ENCODE measurements at places on chromosomes 12 and 14. TPM values are rescaled to one million over a fixed set of nuclear protein-coding genes. Genes with fewer than 3 reads are reported as not detected.

The PAX9 gene
- polyA plus RNA-seq: not detected

The SIX6 gene
- not detected for polyA plus RNA-seq

The LRRC43 gene
- not detected for polyA plus RNA-seq

The ZBTB42 gene
- polyA plus RNA-seq: 1.2 TPM

The RASSF9 gene
- polyA plus RNA-seq: not detected

The FGF6 gene
- not detected for polyA plus RNA-seq

The BDKRB2 gene
- not detected for polyA plus RNA-seq

The TMTC1 gene
- not detected for polyA plus RNA-seq

- DNase-seq: no peak
These were observed 16.6 kb upstream of the MCRS1 start for GRCh38 chr12:49584591-49584990.

DNA sequence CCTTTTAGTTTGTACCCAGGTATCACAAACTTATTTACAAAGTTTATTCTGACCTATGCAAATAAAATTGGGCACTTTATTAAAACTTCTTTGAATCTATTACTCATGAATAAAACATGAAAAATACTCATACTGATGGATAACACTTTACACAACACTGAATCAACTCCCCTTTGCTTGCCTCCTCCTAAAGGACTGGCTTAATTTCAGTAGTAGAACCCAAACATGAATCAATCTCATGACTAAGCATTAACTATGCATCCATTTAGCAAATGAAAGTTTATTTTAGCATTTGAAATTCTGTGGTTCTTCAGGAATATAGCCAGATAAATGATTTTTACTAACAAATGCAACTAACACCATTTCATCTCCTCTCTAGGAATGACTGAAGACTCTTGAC lies 32.4 kb downstream of the DENND5B start:
- DNase-seq: no peak

DNA sequence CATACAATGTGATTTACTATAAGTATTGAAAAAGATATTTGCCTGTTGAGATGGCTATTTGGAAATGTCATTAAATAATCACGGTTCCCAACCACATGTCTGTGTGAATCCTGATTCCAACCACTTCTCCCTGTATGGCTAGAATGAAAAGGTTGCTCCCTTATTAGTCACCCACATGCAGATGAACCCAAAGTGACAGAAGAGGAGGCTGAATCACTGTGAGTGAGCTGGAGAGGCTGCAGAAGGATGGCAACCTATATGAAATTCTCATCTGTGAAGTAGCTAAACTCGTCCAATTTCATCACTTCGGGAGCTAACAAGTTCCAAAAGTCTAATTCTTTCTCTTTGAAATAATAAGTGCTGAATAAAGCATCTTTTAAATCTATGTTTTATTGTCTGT lies 300.5 kb downstream of the PRKD1 start:
- no peak for DNase-seq

DNA sequence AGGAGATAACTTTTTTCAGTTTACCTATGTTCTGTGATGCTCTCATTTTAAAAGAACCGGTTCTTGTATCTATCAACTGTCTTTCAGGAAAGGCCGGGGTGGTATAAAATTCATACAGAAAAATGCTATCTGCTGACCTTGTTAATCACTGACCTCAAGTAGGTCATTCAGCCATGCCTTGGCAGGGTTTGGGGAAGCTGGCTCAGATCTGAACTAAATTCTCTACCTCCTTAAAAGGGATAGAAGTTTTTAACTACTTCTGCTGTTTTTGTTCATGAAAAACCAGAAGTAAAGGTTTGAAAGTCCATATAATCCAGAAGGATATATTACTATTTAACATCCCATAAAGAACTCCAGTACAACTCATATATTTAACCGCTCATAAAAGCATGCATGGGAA lies 10.1 kb downstream of the MYRFL start:
- DNase-seq: no peak

DNA sequence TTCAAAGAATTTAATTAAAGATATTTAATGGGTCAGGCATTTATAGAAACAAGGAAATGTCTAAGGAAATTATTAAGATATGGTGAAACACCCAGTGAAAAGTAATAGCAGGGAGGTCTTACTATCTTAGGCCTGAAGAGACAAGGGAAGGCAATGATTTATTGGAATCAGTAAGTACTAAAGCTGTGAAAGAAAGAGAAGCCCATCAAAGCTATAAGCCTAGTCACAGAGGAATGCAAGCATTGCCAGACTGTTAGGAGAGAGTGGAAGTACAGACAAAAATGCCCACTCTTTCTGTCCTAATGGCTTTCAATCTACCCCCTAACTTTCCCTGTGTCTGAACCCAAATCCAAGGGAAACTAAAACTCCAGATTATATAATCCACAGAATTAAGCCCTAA lies 69.2 kb upstream of the PIK3C2G start:
- DNase-seq: no peak

GRCh38 chr14:81234278-81234677 lies 13.5 kb upstream of the GTF2A1 start:
- no peak for DNase-seq

DNA sequence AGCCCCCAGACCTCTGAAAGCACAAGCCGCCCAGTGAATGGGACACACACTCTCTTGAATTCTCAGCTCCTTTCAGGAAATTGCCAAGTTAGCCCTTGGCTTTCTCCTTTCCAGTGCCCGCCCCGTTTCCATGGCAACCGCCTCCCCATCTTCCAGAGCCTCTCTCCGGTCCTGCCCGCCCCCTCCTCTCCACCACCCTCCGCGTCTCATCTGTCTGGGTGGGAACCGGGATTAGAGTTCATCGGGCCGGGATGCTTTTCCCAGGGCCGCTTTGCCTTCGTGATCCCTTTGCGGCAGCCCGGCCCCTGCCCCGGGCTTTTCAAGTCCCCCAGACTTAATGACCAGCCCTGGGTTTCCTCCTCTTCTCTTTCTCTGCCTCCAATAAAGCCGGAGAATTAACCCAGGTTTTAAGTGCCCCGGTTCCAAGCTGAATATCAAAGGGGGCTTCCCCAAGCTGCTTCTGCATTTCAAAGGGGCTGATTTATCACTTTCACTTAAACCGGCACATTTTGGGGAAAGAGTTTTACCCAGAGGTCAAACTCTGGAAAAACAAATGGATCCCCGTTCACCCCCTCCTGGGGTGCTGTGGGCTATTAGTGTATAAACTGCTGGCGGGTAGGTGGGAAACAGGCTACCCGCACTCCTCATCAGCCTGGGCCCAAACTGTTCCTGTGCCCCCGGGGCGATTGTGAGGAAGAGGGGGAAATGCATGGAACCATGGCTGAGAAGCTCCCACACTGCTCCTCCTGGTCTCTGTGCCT lies 101.7 kb downstream of the ZFP36L1 start:
- DNase-seq: peak; percentile 18

DNA sequence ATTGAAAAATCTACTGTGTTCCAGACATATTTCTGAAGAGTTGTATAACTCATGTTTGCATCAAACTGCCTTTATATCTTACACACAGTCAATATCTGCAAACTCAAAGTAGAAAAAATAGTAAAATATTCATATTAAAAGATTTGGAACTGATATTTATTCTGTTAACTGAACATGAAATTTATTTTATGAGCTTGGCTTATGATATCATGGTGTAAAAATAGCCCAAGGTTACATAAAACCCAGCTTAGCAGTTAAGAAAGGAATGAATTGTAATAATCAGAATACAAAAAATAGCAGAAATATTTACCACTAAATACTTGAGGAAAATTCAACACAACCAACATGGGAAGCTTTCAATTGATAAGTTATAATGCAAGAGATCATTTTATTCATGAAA lies 367.9 kb downstream of the FLRT2 start:
- no peak for DNase-seq

GRCh38 chr14:27605282-27605681 lies 1007.4 kb upstream of the NOVA1 start:
- no peak for DNase-seq

- no peak for DNase-seq
These were observed 21.5 kb upstream of the YARS2 start for GRCh38 chr12:32777159-32777558.

- peak; percentile 11 for DNase-seq
These were observed 17.7 kb upstream of the C1S start for GRCh38 chr12:7042842-7043241.

- no peak for DNase-seq
These were observed 358.5 kb upstream of the SFSWAP start for GRCh38 chr12:131352296-131352900.

DNA sequence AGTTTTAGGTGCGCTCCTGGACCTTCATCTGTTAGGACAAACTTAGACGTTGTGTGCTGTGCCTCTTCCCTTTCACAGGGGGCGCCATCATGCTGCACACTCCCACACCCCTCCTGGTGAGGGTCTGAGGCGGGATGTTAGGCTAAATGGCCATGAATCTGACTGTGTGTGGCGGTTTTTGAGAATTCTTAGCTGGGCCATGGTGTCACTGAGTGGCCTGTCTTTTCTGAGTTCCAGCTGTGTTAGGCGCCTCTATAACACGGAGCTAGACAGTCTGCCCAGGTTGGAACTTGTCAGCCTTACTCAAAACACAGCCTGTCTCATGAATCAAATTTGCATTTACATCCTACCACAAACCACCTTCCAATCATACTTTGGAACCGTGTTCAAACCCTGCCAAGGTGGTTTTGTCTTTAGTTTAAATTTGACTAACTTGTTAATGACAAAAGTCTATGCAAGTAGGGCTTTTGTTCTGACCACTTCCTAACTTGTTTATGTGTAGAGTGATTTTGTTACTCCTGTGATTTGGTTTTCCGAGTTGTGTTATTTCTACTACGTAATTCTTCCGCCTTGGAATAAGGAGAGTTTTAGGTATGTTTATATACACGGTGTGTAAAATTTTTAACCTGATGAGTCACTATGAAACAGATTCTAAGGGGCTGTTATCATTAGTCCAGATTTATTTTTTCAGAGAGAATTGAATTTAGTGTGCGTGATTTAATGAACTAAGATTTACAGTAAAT lies 19.6 kb downstream of the ACVR1B start:
- peak; percentile 34 for DNase-seq

- DNase-seq: no peak
These were observed 41.3 kb downstream of the LMO3 start for GRCh38 chr12:16564675-16565074.

DNA sequence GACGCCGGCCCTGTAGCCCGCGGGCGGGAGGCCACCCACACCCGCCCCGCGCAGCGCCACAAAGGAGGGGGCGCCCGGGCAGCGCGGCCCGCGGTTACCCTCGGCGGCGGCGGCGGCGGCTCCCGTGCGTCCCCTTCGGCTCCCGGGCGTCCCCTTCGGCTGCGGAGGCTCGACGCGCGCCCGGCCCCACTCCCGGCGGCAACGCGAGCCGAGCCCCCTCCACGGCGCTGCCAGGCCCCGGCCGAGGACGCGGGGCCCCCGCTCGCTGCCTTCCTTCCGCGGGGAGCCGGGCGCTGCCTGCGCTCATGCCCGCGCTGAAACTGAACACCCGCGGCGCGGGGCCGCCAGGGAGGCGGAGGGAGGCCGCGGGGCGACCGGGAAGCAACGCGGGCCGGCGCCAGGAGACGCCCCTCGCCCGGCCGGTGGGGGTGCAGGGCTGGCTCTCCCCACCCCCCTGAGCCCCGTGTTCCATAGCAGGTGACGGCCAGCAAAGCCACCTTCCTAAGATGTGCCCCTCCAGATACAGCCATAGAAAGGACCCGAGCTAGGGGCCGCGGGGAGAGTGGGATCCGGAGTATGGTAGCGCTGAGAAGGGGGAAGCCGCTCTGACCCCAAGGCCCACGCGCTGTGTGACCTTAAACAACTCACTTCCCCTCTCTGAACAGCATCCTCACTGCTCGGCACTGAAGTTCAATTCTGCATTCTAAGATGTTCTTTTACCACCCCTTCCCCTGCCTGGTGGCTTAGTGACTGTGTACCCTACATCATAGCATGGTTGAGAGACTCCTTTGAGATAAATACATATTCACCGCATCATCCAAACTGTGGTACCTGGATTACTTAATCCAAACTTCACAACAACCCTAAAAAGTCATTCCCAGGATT lies 42.8 kb downstream of the KDM2B start:
- peak; percentile 39 for DNase-seq

DNA sequence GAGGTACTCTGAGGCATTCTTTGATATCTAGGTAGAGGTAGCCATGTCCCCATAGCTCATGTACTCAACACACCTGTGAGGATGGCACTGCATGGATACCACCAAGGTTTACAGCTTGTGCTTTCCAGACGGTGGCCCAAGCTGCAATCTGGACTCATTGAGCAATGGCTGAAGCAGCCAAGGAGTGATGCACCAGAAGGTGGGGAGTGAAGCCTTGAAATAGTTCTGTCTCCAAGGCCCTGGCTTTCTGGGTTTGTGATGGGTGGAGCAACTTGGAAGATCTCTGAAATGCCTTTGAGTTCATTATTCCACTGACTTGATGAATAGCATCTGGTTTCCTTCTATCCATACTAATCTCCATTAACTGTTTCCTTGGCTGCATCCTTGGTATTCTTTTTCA lies 290.0 kb upstream of the NOVA1 start:
- no peak for DNase-seq

GRCh38 chr12:13211859-13212664 lies 15.5 kb downstream of the EMP1 start:
- peak; percentile 61 for DNase-seq

- DNase-seq: peak; percentile 11
These were observed 46.2 kb downstream of the BCAT1 start for GRCh38 chr12:24902511-24903328.

DNA sequence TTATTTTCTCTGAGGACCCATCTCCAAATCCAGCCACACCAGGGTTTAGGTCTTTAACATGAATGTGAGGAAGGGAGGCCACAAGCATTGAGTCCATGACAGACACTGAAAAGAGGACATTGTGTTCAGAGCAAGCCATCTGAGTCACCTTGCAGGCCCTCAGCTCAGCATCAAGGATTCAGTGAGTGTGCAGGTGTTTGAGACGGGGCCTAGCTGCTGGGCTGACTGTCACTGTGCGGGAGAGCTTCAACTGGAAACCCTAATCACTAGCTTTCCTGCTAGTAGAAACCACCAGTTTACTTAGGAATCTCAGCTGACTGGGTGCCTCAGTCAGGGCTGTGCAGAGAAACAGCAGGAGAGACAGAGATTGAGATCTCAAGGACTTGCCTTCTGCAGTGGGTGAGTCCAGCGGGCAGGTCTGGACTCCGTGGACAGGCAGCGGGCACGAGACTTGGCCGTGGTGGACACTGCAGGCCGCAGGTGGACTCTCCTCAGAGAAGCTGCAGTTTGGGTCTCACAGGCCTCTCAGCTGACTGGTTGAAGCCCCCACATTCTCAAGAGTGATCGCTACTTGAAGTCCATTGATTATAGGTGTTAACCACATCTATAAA lies 86.1 kb upstream of the DYNC1H1 start:
- DNase-seq: no peak

- no peak for DNase-seq
These were observed 5.6 kb downstream of the SIX1 start for GRCh38 chr14:60643463-60644314.

DNA sequence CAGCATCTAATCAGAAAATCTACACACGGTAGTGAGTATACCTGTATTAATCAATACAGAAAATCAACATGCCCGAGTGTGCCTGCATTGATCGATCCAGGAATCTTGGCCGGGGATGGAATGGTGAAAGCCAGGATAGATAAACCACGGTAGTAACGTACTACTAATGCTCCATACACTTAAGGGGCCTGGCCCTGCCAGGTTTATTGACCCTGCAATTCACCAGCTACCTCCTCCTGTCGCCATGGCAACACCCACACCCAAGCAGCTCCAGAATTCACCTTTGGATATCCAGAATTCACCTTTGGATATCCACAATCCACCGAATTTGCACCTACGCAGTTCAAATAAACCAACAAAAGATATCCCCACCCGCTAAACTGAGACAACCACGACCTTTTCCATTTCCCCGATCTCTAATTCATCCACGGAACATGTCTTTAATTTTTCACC lies 14.8 kb upstream of the CALM1 start:
- no peak for DNase-seq
